Activated T-cell treated with anti-CD3 and anti-CD28 coated beads for 48 hours (primary cell): ENCODE measurements at places on chromosomes 7 and 10.
A peak's percentile ranks its signal among the peaks of the same experiment; 100 is the strongest.

DNA sequence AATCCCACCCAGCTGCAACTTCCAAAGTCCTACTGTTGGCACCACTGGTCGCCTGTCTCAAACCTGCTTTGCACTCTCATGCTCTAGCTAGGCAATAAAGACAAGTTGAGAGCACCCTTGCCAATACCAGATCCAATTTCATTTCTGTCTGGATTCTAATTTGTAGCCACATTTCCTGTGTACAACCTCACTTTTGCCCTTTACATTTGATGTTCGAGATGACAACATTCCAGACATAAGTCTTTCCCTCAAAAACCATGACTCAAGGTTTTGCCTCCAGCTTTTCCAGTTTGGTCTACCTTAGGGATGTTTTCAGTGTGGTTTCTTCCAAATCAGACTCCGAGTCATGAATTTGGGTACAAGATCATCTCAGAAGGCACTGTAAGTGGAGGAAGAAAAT lies 309.0 kb downstream of the GPAM start:
- DNase-seq: no peak

GRCh38 chr10:129513312-129513711 lies 46.3 kb downstream of the MGMT start:
- DNase-seq: no peak

DNA sequence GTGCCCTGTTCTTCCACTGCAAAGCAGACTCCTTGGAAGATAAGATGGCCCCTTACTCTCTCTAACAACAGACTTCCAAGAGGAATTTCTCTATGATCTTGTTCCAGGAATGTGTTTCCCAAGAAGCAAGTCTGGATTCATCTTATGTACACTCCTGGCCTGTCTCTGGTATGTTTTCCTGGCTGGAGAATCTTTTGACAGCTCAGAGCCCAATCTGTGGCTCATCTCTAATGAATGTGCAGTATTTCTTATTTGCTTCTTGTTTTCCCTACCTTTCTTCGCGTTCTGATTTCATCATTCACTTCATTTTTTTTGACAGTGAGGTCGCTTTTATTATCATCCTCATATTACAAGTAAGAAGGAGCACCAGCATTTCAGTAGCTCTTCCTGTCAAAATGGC lies 53.0 kb upstream of the PITRM1 start:
- no peak for DNase-seq

GRCh38 chr10:113627836-113628235 lies 36.0 kb downstream of the NRAP start:
- DNase-seq: no peak

- DNase-seq: no peak
These were observed 132.2 kb downstream of the BBS9 start for GRCh38 chr7:33261585-33261984.

DNA sequence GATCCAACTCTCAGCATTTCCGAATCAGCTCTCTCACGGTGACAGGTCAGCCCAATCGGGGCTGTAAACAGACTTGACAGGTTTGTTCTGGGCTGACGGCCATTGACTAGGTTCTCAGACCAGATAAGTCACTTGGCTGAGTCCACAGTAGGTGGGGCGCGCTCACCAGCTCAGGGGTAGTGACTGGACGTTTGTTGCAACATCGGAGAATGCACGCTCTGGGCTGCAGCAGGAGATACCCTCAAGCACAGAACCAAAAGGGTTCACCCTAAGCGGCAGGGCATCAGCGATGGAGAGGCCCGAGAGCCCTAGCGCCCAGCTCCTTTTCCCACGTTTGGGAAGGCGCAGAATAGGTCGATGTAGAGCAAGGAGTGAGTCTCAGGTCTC lies 1.8 kb downstream of the KLLN start:
- DNase-seq: no peak

DNA sequence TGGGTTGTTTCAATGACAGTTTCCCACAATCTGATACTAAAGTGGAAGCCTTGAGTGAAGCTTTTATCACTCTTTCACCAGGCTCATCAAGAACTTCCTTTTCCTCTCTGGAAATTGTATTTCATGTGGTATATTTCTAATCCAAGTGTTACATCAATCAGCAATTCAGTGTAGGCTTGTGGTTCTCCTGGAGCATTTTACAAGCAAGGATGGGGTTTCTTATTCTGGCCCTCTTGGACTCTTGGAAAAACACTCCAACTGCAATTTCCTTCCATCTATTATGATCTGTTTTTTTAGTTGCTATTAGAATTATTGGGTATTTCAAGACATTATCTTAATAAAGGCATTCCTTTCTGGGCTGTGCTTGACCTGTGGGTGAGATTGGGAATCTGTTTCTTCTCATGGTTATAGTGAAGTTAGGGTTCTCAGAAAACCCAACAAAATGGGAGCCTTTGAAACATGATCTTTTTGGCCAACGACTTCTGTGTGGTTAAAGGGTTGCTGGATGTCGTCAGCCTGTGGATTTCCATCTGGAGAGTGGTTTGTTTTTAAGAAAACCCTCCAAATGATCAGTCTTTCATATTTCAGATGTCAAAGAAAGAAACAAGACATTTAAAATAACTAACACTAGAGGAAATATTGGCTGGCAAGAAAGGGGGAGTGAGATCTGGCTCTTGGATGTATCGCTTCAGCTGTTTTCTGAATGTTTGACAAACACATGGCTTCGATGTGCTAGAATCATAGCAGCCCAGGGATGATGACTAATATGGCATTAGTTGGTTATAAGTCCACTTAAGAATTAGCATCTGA lies 540.2 kb downstream of the LRMDA start:
- DNase-seq: no peak

- no peak for DNase-seq
These were observed 1.8 kb downstream of the BRI3 start for GRCh38 chr7:98283127-98283886.

- DNase-seq: no peak
These were observed 30.4 kb downstream of the PLAU start for GRCh38 chr10:73941300-73941699.

DNA sequence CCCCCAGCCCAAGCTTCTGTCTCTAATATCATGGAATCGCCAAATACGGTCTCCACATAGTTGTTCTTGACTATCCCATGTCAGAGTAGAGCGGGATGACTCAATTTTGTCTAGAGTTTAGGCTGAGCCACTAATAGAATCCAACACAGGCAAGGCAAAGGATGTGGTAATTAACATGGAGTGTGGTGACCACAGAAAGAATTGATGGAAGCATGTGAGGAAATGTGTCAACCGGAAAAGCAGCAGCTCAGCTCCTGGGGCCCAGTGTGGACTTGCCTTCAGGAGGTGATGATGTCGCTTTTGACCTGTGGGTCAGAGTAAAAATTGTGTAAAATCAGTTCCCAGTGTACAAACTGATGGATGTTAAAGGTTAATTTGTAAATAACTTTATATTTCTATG lies 139.3 kb upstream of the KLF6 start:
- DNase-seq: no peak

- no peak for DNase-seq
These were observed 240.5 kb downstream of the GLI3 start for GRCh38 chr7:41996381-41997035.

GRCh38 chr10:6197321-6197720 lies 5.4 kb upstream of the PFKFB3 start:
- DNase-seq: no peak

DNA sequence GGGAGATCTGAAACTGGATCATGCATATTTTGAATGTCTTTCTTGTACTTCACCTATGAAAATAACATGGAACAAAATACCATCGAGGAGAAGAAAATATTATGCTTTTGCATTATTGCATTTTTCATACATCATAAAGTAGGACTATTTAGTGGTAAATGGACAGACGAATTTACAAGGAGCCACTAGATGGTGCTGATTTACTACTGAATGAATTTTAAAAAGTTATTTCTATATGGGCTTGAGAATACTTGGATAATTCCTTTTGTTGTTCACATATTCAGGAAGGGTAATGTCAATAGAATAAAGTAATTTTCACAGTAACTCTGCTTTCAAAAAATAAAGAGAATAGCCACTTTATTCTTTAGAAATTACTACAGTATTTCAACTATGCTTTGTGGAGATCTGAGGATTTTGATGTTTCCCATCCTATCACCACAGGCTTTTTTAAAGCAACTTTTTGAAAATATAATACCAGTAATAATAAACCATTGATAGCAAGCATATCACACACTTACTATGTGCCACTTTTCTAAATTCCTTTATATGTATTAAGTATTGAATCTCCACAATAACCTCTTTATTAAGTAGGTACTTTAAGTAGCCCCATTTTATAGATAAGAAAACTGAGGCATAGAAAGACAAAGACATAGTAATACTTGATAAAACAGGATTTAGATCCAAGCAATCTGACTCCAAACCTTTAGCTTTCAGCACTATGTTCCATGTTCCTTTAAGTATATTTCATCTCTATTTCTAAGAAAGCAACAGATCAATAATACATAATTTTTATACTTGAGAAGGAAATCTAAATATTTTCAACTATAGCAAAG lies 38.6 kb downstream of the NEBL start:
- no peak for DNase-seq

DNA sequence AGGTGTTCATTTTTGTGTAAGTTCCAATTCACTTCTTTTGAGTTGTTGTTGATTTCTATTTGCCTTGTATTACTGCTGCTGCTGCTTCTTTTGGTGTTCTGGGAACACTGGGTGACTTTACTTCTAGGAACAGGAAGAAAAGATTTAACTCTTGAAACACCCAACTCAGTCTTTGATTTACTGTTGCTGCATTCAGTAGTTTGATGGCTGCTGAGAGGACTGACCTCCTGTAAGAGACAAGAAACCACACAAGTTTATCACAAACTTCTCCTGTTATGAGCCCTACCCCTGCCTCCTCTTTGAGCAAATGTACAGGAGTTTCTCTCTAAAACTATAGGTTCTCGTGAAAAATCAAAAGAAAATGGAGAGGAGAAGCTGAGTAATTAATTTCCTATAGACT lies 161.7 kb downstream of the CTTNBP2 start:
- no peak for DNase-seq

- no peak for DNase-seq
These were observed 2.4 kb downstream of the TPST1 start for GRCh38 chr7:66207540-66207939.

- DNase-seq: no peak
These were observed 104.9 kb upstream of the MBL2 start for GRCh38 chr10:52877451-52877850.

DNA sequence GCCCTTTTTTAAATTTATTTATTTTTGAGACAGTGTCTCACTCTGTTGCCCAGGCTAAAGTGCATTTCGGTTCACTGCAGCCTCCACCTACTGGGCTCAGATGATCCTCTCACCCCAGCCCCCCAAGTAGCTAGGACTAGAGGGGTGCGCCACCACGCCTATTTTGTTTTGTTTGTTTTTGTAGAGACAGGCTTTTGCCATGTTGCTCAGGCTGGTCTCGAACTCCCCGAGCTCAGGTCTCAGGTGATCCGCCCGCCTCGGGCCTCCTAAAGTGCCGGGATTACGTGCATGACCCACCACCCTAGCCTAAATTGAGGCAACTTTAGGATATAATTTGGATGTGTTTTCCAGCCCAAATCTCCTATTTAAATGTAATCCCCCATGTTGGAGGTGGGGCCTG lies 805 bp downstream of the ZNF736 start:
- DNase-seq: no peak

DNA sequence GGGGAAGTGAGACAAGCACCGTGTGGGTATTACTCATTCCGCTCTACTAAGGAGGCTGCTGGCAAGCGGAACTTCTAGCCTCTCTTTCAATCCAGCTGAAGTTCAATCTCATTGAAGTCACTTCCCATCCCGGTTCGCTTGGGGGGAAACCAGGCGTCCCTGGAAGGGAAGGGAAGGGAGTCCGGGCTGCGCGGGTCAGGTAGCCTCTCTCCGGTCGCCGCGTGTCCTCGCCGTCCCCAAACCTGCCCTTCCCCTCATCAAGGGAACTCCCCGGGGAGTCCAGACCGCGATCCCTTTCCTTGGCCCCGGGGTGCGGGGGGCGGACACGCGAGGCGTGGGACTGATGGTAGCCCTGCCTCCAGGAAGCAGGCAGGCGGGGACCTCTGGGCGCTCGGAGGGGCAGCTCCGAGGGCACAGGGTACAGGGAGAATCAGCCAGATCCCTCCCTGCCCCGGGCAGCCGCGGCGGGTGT lies 598 bp upstream of the ZEB1 start:
- DNase-seq: peak; percentile 59

DNA sequence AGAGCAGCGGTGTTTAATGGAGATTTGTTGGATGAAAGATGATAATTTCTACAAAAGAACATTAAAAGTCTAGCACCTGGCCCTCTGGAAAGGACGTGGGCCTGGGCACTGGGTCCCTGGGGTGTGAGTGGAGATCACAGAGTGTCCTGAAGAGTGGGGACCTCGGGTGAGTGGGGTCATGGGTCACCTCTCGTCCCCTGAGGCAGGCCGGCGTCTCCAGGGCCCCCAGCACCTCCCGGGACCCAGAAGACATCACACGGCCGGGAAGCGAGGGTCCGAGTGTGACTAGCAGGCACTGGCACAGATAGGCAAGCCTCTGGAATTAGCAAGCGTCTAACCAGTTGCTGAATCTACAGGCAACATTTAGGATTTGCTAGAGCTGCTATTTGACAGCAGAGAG lies 257.2 kb downstream of the MAD1L1 start:
- DNase-seq: no peak

- DNase-seq: no peak
These were observed 509.5 kb upstream of the CELF2 start for GRCh38 chr10:10508211-10508610.

DNA sequence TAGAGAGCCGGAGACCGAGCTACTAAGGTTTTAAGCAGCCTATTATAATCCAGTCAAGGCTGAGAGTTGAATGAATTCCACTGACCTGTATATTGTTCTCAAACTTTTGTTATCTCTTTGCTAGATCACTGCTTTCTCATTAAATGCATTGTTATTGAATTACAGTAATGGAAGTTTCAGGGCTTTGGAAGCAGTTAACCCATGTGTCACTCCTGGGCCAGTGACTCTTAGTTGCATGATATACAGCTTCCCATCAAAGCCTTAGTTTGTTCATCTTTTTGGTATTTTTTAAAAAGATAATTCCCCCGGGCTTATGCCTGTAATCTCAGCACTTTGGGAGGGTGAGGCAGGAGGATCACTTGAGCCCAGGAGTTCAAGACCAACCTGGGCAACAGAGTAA lies 55.4 kb upstream of the KIAA1217 start:
- no peak for DNase-seq

DNA sequence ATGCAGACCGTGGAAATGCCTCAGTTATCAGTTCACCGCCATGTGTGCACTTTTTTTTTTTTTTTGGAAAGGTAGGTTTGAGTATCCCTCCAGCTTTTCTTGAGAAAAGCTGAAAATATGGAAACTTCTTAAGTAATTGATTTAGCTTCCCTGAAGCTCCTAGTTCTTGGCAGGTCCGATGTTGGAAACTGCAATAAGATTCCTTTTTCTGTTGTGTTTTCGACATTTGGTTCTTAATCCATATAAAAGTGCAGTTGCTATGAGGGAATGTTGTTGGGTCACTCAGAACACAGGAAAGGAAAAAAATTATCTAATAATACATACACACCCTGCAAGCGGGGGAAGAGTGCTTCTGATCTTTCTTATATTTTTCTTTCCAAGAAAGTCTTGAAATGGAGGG lies 665.2 kb downstream of the INHBA start:
- DNase-seq: no peak

- DNase-seq: no peak
These were observed 303.7 kb downstream of the PRPF18 start for GRCh38 chr10:13890233-13891127.

GRCh38 chr7:74441801-74442200 lies 11.9 kb upstream of the GTF2IRD1 start:
- no peak for DNase-seq

- peak; percentile 69 for DNase-seq
These were observed at the start of gene PDSS1 for GRCh38 chr10:26697163-26697921. Gene PDSS1 (plus strand): TSS chr10:26697701. CDS start chr10:26697712, 11 bp downstream.

- DNase-seq: no peak
These were observed 126.3 kb downstream of the DGKB start for GRCh38 chr7:14776266-14776665.

GRCh38 chr10:124745673-124746072 lies 1.5 kb upstream of the FAM53B start:
- DNase-seq: no peak
